NCI-H2081 treated with DMSO at 0.1 percent for 48 hours (cell line): ENCODE measurements at places on chromosomes 13 and 19.

DNA sequence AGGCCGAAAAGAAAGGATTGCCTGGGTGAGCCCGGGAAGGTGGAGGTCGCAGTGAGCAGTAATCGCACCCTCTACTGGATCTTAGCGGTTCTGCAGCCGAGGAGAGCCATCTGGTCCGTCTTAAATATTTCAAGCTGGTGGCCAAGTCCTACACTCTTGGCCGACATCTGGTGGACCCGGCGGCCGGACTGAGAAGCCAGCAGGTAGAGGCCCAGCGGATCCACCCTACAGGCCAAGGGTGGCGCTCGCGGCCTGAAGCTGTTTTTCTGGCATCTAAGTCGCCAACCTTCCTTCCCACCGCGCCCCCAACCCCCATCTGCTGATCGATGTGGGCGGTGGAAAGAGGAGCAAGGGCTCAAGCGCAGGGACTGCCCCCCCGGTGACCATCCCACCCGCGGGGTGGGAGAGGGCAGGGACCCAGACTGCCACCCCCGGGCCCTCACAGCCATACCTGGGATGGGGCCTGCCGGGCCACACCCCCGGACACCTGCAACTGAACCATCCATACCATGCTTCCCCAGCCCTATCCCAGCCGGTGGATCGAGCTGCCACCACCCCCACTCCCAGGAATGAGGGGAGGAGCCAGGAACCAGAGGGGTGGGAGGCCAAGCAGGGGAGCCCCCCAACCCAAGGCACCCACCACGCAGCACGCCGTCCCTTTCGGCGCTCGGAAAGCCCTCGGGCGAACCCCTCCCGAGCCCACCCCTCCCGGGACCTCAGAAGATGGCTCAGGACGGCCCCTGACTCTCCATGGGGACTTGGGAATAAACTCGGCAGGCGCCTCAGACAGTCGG lies 46.3 kb upstream of the ZNF730 start:
- DNase-seq = no peak

DNA sequence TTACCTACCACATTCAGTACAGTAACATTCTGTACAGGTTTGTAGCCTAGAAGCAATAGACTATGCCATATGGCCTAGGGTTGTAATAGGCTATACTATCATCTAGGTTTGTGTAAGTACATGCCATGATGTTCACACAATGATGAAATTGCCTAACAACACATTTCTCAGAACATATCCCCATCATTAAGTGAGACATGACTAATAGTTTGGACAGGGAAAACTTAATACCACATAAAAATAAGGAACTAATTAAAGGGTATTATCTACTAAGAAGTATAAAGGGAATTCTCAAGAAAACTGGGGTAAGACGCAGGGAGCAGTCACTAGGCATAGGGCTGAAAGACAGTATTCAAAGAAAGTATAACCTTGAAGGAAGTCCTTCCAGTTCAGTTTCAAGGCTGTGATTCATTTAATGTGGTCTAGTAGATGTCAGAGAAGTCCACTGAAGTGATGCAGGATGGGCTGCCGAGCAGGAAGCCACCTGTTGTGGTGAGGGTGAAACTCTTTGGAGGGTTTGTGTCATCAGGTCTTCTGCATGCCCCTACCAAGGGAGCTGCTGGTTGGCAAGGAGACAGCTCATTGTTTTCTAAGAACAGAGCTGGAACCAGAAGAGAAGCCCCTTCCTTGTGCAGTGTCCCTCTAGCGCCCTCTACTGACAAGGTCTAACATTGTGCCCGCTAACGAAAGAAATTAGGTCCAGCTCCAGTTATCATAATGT lies 122.9 kb downstream of the OLFM4 start:
- DNase-seq = no peak

DNA sequence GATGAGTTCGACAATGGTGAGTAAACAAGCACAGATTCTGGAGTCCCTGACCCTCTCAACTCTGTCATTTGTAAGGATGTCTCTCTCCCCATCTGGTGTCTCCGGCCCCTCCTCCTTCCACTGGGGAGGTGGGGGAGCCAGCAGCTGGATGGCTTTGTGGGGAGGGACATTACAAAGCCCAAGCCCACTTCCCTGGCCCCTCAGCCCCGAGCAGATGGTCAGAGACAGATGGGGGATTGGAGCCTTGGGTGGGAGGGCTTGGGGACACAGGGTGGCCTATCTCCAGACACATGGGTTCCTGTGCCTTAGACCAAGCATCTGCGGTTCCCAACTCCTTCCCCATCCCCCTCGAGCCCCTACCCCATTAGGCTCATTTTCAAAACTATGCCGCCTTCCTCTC lies 2.5 kb downstream of the TIMM50 start:
- DNase-seq = no peak

- no peak for DNase-seq
Observed at GRCh38 chr13:99636728-99637353, 135.6 kb downstream of the TM9SF2 start.

- no peak for DNase-seq
Observed at GRCh38 chr19:897442-898039, 4.3 kb downstream of the RNU6-9 start.

GRCh38 chr13:66077132-66077689 lies 1152.9 kb downstream of the PCDH9 start:
- no peak for DNase-seq

DNA sequence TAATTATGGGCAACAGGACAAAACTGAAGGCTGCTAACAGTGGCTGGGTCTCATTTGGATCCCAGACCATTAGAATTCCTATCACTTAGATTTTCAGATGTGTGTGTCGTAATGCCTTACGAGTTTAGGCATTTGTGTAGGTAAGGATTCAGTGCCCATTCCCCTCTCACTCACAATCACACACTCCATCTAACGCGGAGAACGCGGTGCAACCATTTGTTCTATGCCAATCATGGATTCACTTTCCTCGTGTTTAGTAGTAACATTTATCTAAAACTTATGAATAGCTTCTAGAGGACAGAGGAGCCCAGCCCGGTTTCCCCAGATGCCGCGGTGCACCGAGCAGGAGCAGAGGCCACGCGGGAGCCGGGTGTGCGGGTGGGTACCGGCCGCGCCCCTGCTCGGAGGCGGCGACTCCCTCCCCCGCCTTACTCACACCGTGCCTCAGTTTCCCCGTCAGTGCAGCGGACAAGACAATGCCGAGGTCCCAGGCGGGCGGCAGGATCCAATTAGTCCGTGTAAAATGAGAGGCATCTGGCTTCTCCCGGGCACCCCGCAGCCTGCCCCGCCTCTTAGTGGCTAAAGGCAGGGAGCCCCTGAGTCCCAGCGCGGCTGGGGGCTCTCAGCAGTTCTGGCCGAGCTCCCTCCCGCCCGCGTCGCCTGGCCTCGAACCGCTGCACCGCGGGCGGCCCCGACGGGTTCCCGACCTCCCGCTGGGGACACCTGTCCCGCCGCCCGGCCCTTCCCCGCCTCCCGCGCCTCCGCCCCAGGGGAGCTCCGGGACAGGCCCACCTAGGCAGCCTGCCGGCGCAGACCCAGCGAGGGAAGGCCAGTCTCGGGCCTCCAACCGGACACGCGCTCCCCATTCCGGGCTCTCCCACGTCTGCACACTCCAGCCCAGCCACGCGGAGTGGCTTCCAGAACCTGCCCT lies 5.9 kb upstream of the C1QTNF9B start:
- no peak for DNase-seq

DNA sequence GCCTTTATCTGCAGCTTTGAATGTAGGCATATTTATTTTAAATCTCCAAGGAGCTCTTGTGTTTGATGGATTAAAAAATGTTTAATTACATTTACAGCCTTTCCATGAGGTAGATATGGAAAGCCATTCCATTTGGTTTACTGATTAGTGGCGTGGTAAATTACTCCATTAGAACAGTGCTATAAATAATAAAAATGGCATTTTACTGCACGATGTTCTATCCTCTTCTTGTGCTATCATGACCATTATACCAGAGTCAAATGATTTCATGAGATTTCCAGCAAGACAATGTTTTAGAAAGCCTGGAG lies 250.9 kb upstream of the HTR2A start:
- DNase-seq = no peak

GRCh38 chr13:32878163-32878562 lies 138.1 kb upstream of the KL start:
- DNase-seq = no peak

GRCh38 chr13:107069108-107069776 lies 501.3 kb upstream of the ARGLU1 start:
- no peak for DNase-seq

GRCh38 chr19:47229676-47230053 lies 1.3 kb downstream of the BBC3 start:
- no peak for DNase-seq

GRCh38 chr13:31090096-31090495 lies 71.6 kb downstream of the HSPH1 start:
- no peak for DNase-seq

- no peak for DNase-seq
Observed at GRCh38 chr13:21837841-21838551, 167.1 kb downstream of the FGF9 start.

GRCh38 chr13:106530980-106531481 lies 4.4 kb downstream of the EFNB2 start:
- DNase-seq = no peak

DNA sequence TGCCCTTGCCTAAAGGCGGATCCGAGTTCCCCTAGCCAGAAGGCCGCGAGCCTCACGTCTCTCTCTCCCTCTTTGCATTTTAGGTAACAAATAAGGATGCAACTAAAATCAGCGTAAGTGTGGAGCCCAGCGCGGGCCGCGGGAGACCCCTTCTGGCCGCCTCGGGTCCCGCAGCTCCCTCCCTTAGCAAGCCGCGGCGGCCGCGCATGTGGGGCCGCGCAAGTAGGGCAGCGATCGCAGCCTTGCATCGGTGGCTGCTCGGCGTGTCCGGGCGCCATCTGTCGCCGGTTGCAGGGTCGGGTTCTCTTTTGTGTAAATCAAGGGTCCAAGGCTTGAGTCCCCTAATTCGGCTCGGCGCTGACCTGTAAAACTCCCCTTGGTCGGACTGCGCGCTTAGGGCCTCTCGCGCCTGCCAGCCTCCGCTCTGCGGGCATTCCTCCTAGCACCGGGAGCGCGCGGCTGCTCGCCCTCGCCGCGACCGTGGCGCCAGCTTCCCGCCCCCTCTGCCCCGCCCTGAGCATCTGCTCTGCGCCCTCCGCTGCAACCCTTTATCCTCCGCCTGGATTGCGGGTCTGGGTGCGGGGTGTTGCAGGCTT lies 2.7 kb downstream of the VSTM2B start:
- DNase-seq = no peak

DNA sequence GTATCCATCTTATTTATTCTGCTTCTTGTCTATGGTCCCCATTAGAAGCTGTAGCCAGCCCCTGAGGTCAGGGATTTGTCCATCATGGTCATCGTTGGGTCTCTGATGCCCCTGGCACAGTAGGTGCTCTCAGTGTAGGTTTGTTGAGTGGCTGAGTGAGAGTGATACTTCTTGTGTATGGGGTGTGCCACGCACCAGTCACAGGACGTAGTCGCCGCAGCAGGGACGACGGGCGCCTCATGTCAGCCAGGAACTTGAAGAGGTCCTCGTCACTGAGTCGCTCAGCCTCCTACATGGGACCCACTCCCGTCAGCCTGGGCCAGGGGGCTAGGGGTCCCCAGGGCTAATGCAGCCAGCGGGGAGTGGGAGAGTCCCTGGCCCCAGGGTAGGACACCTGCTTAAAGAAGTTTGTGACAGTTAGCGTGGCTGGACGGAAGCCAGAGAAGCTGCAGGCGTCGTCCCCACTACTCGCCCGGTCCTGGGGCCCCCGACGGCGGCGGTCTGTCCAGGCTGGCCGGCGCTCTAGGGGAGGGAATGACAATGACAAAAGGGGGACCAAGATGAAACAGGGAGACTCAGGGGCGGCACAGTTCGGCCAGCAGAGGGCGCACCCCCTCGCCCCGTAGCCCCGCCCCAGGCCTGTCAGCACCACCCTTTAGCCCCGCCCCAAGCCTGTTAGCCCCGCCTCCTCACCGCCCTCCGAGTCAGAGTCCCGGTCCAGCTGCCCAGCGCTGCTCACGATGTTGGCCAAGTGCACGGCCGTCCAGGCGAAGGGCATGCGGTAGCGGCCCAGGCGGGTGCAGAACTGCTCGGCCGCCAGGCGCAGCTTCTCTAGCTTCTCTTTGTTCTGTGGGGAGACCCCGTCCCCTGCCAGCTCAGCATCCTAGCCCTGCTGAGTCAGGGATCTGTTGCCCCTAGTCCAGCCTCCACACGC lies 3.7 kb downstream of the ANGPTL8 start:
- no peak for DNase-seq

DNA sequence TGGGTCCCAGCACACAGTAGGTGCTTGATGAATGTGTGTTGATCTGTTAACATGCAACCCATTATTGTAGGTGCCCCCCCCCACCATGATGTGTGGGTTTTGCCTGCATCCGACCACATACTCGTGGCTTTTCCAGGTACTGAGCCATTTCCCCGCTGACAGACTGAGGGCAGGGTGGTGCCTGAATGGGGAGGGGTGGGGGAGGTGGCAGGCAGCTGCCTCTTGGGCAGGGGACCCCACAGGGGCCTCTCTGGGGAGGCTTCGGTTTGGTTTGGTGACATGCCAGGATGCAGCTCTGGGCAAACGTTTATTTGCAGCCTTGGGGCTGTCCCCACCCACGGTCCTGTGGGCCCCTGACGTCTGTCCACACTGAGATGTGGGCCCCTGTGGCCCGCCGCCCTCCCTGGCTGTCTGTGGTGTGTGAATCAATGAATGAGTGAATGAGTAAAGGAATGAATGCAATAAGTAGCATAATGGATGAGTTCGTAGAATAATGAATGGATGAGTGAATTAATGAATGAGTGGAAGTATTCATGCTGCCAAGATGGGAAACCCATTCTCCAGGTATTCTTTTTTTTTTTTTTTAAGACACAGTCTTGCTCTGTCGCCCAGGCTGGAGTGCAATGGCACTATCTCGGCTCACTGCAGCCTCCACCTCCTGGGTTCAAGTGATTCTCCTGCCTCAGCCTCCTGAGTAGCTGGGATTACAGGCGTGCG lies 9.0 kb upstream of the JUND start:
- no peak for DNase-seq

- DNase-seq = no peak
Observed at GRCh38 chr19:40806423-40807146, 7.6 kb downstream of the EGLN2 start.

DNA sequence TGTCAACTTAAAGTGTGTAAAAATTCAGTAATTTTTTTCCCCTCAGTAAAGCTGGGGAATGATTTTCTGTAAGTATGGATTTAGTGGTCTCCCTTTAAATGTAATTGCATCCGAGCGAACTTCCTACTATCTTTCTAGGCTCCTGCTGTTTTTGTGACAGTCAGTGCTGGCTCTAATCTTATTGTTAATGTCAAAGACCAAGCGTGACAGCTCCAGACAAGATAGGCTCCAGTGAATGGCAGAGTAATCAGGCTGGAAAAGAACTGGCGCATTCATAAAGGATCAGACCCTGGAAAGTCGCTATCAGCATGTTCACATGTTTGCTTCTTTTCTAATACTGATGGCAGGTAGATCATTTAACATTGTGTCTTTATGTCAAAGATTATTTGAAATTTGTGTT lies 908.0 kb upstream of the ATXN8OS start:
- DNase-seq = no peak

GRCh38 chr13:112842343-112842856 lies 126.6 kb upstream of the MCF2L start:
- no peak for DNase-seq

DNA sequence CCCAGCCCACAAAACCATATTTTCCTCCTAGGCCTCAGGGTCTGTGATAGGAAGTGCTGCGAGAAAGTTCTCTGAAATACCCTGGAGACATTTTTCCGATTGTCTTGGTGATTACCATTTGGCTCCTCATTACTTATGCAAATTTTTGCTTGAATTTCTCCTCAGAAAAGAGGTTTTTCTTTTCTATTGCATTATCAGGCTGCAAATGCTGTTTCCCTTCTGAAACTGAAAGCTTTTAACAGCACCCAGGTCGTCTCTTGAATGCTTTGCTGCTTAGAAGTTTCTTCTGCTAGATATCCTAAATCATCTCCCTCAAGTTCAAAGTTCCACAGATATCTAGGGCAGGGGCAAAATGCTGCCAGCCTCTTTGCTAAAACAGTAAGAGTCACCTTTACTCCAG lies 434.2 kb downstream of the PCDH20 start:
- no peak for DNase-seq
